Activated CD8-positive, alpha-beta memory T cell treated with anti-CD3 and anti-CD28 coated beads for 48 hours (primary cell): ENCODE measurements at places on chromosomes 3 and 15.

GRCh38 chr3:123314359-123315270 is 112.9 kb downstream of the SEC22A start:
- DNase-seq = no peak

- no peak for DNase-seq
Measured at GRCh38 chr3:52280050-52280461, 1.6 kb upstream of the WDR82 start.

- DNase-seq = no peak
Measured at GRCh38 chr3:35678643-35679161, 39.4 kb downstream of the ARPP21 start.

DNA sequence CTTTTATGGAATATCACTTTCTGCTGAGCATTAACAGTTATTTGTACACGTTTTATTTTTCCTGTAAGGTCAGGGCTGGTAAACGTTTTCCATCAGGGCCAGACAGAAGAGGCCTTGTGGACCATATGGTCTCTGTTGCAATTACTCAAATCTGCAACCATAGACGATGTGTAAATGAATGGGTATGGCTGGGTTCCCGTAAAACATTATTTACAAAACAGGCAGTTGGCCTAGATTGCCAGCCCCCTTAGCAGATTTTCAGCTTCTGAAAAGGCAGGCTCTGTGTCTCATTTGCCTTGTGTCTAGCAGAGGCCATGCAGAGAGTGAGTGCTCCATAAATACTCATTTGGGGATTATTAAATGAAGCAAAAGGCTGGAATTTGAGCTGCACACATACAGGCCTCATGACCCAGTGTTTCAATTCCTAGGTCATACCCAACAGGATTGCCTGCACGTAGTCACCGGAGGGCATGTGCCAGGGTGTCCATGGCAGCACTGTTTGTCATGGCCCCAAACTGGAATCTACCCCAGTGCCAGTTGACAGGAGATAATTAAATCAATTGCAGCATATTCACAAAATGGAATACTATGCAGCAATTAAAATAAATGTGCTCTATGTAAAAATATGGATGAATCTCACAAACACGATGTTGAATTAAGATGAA is 51.3 kb downstream of the GPD1L start:
- DNase-seq = no peak

- DNase-seq = no peak
Measured at GRCh38 chr3:123568034-123568433, 16.8 kb downstream of the HACD2 start.

DNA sequence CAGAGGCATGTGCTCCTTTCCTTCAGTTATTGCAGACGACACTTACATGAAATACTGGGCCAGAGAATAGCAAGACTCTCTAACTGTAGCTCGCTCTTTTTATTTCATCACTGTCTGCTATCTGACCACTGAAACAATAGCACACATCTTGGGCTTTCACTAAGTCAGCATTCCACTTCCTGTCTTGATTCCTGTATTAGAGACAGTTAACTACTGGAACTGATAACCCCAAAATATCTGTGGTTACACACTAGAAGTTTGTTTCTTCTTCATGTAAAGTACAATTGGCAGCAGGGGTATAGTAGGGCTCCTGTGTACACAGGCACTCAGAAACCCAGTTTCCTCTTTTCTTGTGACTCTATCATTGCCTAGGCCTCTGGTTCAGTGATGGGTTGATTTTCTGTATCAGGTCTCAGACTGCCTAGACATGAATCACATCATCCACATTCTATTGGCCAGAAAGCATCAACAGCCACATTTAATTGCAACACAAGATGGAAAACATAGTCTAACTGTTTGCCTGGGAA is 230.2 kb upstream of the CD96 start:
- no peak for DNase-seq
